ENCODE measurements at places on chromosomes 6 and 20.

DNA sequence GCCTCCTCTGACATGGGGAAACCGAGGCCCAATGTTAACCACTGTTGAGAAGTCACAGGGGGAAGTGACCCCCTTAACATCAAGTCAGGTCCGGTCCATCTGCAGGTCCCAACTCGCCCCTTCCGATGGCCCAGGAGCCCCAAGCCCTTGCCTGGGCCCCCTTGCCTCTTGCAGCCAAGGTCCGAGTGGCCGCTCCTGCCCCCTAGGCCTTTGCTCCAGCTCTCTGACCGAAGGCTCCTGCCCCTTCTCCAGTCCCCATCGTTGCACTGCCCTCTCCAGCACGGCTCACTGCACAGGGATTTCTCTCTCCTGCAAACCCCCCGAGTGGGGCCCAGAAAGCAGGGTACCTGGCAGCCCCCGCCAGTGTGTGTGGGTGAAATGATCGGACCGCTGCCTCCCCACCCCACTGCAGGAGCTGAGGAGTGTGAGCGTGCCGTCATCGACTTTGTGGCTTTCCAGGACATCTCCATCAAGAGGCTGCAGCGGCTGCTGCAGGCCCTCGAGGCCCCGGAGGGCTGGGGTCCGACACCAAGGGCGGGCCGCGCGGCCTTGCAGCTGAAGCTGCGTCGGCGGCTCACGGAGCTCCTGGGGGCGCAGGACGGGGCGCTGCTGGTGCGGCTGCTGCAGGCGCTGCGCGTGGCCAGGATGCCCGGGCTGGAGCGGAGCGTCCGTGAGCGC lies 1.6 kb downstream of the TNFRSF6B start:
- no peak for DNase-seq

DNA sequence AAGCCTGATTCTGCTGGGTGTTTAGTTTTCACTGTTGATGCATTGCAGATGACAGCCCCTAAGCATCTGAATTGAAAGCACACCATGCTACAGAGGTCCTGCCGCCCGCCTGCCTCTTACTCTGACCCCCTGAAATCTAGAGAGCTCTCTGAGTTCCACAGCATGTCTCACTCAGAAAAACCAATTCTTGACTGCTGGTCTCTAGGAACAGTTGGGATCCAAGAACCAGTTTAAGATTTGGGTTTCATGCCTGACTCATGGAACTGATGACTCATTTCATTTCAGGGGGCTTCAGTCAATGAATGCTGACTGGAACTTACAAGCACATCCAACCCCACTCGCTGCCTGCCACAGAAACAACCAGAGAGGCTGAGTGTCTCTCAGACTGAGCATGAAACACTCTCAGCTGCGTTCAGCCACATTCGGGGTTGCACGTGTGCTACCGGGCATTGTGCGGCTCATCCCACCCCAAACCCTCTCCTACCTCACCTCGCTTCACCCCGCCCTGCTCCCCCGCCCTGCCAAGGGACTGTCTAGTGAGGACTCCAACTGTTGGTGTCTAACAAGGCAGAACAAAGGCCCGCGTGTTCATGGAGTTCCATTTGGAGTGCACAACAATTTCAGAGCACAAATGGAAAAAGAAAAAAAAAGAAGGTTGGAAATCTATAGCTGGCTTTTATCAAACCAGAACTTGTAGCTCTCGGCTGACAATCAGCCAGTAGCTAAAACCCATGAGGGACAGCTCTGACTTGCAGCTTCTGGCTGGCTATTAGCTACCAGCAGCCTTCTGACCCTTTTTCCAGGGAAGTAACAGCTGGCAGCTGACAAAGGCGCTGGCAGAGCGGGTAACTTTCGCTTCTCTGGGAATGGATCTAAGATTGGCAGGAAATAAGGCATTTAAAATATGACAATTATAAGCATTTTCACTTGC lies 20.0 kb upstream of the TRAF3IP2 start:
- no peak for DNase-seq

GRCh38 chr6:111417946-111418345 lies 65.1 kb downstream of the REV3L start:
- DNase-seq, result no peak

- DNase-seq, result no peak
Observed at GRCh38 chr6:22928775-22929174, 359.4 kb downstream of the HDGFL1 start.

DNA sequence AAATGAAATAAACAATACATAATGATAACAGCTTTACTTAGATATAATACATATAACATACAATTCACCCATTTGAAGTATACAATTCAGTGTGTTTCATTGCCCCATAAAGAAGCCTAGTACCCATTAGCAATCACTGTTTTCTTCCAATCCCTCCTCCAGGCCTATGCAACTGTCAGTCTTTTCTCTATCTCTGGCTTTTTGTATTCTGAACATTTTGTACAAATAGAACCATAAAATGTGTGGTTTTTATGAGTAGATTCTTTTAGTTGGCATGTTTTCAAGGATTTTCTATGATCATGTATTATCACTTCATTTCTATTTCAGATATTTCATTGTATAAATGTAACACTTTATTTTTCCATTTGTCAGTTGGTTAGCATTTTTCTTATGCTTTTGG lies 54.6 kb upstream of the MYO6 start:
- no peak for DNase-seq

DNA sequence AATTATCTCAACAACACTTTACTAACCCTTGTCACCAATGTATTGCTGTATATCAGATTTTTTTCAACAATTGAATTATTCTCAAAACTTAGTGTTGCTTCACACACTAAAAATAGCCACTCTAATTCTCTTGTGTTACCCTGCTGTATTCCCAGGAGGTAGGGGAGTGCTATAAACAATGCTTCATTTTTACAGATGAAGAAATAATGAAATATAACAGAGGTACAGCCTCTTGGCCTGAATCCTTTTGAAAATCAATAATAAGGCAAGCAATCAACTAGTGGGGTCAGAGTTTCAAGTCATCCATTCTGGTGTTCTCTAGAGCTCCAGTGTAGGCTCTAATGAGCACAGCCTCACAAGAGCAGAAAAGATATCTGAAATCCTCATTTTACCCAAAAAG lies 10.9 kb downstream of the HIVEP2 start:
- no peak for DNase-seq

GRCh38 chr6:147166360-147166944 lies 37.8 kb upstream of the STXBP5 start:
- DNase-seq, result no peak

- no peak for DNase-seq
Observed at GRCh38 chr6:134464690-134465411, 146.9 kb upstream of the SGK1 start.

GRCh38 chr6:139152892-139153271 lies 18.0 kb downstream of the HECA start:
- DNase-seq, result no peak

GRCh38 chr20:18316166-18316565 lies 27.8 kb downstream of the ZNF133 start:
- DNase-seq, result no peak

DNA sequence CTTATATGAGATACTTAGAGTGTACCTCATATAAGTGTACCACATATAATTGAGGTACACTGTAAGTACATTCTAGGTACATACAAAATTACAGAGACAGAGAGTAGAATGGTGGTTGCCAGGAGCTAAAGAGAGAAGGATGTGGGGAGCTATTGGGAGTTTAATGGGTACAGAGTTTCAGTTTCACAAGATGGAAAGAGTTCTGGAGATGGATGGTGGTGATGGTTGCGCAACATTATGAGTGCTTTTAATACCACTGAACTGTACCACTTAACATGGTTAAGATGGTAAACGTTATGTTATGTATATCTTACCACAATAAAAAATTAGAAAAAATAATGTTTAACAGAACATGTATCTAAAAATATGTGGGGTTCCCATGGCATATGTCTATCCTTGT lies 69.4 kb downstream of the PRND start:
- no peak for DNase-seq

DNA sequence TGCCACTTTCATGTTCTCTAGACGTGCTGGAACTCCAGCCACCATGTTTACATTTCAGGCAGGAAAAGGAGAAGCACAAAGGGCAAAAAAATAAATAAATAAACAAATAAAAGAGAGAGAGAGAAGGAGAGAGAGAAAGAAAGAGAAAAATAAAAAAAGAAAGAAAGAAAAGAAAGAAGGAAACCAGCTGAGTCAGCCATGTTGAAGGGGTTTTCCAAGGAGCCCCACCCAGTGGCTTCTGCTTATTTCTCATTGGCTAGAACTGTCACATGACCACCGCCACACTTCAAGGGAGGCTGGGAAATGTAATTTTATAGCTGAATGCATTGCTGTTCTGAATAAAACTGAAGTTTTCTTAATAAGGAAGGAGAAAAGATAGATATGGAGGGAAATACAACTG lies 71.1 kb downstream of the BFSP1 start:
- DNase-seq, result no peak

- no peak for DNase-seq
Observed at GRCh38 chr20:16178546-16179135, 394.6 kb downstream of the KIF16B start.

DNA sequence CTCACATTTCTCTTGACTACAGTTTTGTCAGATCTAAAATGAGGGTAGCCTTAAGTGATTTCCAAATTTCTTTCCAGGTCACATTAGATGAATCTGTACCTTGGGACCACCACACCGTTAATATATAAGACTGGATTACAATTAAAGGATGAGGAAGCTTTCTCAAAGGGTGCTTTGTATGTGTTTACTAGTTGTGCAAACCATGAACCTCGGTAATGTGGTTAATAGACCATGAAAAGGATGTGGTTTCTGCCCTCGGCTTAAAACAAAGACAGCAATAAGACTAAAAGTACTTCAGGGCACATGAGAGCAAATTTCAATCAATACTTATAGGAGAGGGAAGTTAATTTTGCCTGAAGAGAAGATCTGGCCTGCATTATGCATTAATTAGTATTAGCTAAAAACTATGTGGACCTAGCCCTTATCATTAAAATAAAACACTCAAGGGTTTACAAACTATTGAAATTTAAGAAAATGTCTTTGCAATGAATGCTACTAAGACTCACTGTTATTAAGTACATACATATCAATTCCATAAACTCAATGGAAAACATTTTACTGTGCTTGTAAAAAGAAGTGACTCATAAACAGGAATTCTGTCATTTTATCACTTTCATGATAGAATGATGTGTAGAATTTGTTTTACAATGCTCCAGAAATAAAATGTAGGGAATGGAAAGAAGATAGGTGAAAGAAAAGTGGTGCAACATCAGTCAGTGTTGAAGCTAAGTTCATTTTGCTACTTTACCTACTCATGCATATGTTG lies 936 bp upstream of the TMX4 start:
- peak; percentile 5 for DNase-seq

GRCh38 chr20:58107533-58107932 lies 120.9 kb downstream of the ANKRD60 start:
- no peak for DNase-seq

DNA sequence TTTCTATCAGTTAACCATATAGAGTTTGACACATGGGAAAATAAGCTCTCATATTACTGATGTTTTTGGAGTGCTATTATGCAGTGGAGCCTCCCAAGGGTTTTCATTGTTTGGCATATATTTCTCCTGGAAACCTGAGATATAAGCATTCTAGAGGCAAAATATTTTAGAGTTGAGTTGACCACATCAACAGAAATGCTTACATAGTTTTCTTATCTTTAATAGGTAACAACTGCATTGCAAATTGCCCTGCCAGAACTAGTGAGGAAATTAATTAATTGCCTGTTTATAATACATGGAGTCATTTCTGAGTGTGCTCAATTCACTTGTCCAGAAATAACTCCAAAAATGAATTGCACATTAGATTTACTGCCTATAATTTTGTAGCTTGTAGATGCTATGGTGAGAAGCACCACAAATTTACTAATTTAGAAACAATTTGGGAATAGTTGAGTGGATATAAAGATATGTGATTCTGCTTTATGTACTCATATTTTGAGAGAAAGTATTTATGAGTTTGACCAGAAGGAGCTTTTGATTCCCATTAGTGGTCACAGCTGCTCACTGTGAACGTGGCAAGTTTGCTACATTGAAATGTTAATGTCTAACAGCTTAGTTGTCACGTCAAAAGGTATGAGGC lies 288.7 kb downstream of the CD109 start:
- DNase-seq, result no peak

GRCh38 chr6:25746968-25747367 lies 7.6 kb upstream of the SLC17A4 start:
- DNase-seq, result no peak

DNA sequence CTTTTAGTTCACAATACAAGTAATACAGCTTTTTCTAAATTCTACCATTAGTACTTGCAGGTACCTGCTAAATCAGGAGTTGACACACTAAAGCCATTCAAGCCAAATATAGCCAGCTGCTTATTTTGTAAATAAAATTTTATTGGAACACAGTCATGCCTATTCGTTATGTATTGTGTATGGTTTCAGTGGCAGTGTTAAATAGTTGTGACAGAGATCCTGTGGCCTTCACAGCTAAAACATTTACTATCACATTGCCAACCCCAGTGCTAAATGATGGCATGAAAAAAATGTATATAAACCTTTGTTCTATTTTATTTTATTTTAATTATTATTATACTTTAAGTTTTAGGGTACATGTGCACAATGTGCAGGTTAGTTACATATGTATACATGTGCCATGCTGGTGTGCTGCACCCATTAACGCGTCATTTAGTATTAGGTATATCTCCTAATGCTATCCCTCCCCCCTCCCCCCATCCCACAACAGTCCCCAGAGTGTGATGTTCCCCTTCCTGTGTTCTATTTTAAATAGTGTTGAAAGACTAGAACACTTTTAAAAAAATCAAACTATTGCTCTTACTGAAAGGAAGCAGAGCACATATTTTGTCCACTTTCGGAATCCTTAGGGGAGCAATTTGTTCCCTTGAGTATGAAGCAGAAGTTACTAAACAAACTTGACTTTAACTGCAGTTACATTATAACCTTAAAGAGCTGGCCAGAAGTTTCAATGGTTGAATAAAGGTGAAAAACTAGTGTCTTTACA lies 115.7 kb downstream of the PRIM2 start:
- no peak for DNase-seq
